GM23338 (cell line): ENCODE measurements at places on chromosomes 2 and 18. TPM values are rescaled to one million over a fixed set of nuclear protein-coding genes. Genes with fewer than 3 reads are reported as not detected.

The CCDC138 gene
- total RNA-seq, result 31.6 and 35.7 TPM in 2 replicates

The GRP gene
- total RNA-seq, result not detected in 2 replicates

The CCBE1 gene
- 2.1 and 3.5 TPM in 2 replicates for total RNA-seq

The IL36A gene
- not detected in 2 replicates for total RNA-seq

The MOCOS gene
- 6.5 and 7.2 TPM in 2 replicates for total RNA-seq

The KIF1A gene
- total RNA-seq, result 183 and 214 TPM in 2 replicates

The QPCT gene
- total RNA-seq, result 13.2 and 16.5 TPM in 2 replicates

The COL3A1 gene
- total RNA-seq, result 0.17 TPM in 1 of 2 replicates, not detected in the other

GRCh38 chr2:15677141-15677843 lies 85.6 kb downstream of the DDX1 start:
- no peak for DNase-seq
- no peaks in the 10 kb centered on the region for H3K27me3 ChIP-seq
- H3K36me3 ChIP-seq, result no peaks in the 10 kb centered on the region

GRCh38 chr18:77671456-77672167 lies 422.0 kb downstream of the GALR1 start:
- DNase-seq, result peak; percentile 36
- no peak overlapping the region for H3K4me3 ChIP-seq
- no peaks in the 10 kb centered on the region for H3K27me3 ChIP-seq

- H3K27me3 ChIP-seq, result no peaks in the 10 kb centered on the region
- no peak overlapping the region for H3K4me3 ChIP-seq
- no peaks in the 10 kb centered on the region for H3K36me3 ChIP-seq
- no peak overlapping the region for H3K27ac ChIP-seq
- H3K4me1 ChIP-seq, result peaks cover 4% of the 10 kb centered on the region; the same call in 1 of the 2 replicates
Observed at GRCh38 chr2:72204786-72205503, 57.3 kb upstream of the CYP26B1 start.

DNA sequence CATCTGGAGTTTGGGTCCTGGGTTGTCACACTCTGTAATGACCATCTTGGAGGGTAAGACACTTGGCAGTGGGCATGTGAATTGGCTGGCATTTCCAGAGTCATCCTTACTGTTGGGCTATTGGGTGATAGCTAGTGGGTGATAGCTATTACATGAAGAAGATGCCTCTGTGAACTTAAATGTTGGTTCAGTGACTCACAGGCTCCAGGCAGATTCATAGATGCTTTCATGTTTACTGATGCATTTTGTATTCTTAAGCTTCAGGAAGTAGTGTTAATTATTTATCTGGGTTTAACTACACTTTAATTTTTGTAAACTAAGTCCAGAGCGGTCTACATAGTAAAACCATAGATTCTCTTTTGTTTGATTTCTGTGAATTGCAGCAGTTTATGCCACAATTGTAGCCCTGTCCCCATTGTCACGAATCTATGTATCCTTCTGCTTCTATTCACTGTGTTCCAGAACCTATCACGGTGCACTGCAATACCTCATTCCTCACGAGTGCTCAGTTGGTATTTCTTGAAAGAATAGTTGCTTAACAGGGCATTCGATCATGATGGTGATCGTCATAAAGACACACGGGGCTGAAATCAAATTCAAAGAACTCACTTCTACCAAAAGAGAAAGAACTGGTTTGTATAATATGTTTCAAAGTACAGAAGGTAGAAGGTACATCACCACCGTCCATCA lies 79.7 kb downstream of the GBX2 start:
- no peak overlapping the region for H3K27ac ChIP-seq
- no peak for DNase-seq
- no peaks in the 10 kb centered on the region for H3K36me3 ChIP-seq
- peaks cover 61% of the 10 kb centered on the region for H3K4me1 ChIP-seq
- no peaks in the 10 kb centered on the region for H3K27me3 ChIP-seq

DNA sequence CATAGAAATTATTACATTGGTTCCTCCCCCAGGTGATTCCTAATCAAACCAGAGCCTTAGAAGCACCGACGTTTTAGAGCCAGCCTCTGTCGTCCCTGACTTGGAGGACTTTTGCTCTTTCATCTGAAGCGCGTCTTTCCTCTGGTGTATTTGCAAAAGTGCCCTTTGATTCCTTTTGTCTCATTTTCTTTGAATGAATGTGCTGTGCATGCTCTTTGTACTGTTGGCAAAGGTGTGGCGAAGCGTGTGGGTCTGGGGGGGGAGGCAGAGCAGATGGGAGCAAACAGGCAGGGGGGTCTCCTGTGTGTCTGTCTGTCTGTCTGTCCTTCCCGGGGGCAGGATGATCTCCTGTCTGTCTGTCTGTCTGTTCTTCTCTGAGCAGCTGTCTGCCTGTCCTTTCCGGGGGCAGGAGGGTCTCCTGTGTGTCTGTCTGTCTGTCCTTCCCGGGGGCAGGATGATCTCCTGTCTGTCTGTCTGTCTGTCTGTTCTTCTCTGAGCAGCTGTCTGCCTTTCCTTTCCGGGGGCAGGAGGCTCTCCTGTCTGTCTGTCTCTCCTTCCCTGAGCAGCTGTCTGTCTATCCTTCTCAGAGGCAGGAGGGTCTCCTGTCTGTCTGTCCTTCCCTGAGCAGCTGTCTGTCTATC lies 205.5 kb upstream of the MYT1L start:
- H3K4me1 ChIP-seq, result 0 out of 2 replicates have a peak, but pooled peaks cover 4% of the 10 kb centered on the region
- H3K36me3 ChIP-seq, result no peaks in the 10 kb centered on the region; the same call in 1 of the 2 replicates
- no peak for DNase-seq
- no peak overlapping the region for H3K4me3 ChIP-seq
- H3K27ac ChIP-seq, result no peak overlapping the region

DNA sequence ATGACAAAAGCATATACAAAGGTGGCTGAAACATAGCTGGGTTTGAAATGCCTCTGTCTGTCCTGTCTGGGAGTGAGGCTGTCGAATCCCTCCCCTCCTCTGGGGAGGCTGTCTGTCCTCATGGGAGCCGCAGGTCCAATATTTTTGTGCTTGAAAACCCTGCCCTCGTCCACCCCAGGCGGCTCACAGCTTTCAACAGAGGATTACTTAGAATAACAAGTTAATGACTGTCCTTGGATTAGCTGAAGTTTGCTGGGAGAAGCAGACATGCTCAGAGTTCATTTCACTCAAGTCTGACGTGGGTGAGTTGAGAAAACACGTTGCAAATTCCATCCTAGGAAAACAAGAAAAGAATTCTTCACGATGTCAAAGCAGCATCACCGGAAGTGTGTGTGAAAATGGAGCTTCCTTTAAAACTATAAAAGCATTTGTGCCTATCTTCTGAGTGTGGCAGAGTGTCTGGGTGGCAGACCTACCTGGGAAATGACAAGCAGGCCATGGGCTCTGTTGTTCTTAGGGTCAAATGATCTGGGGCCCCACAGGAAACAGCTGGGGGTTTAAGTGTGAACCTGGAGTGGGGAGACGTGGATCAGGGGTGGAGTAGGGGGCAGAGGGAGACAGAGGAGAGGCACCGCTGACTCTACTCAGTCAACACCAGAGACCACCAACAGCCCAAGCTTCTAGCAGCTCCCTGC lies 77.1 kb downstream of the DDX1 start:
- DNase-seq, result no peak
- H3K27ac ChIP-seq, result no peak overlapping the region
- no peaks in the 10 kb centered on the region for H3K4me1 ChIP-seq
- no peaks in the 10 kb centered on the region for H3K27me3 ChIP-seq

DNA sequence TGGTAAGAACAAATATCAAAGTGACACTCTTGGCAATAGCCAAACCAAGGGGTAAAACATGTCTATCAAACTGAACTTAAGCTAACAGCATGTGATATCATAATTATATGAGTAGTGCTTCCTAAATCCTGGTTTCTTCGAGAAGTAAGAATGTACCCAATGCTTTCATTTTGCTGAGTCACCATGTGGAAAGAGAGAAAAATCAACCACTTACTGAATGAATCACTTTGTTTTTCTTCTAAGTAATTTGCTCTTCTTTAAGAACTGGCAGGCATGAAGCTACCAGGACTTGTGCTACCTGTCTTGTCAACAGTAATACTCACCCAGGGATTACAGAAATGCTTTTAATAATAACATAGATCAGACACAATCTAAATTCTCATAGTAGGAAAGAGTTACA lies 19.0 kb upstream of the DUSP19 start:
- no peaks in the 10 kb centered on the region for H3K36me3 ChIP-seq
- H3K27ac ChIP-seq, result no peak overlapping the region
- H3K4me3 ChIP-seq, result no peak overlapping the region
- no peak for DNase-seq
- H3K4me1 ChIP-seq, result peaks cover 6% of the 10 kb centered on the region
- no peaks in the 10 kb centered on the region for H3K27me3 ChIP-seq

DNA sequence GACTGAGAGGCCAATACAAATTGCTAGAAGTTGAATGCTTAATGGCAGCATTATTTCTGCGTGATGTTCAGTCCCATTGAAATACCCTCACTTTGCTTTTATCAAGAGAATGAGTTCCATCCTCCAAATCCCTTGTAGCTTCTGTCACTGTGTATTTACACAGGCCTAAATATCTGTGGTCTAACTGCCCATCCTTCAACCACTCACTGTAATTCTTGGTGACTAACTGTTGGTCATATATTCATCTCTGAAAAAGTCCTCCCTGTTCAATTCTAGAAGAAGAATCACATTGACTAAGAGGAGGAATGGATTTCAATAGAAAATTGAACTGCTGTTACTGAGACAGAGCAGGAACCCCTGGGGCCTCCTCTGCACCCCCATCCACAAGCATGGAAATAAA lies 74.2 kb upstream of the L3MBTL4 start:
- H3K36me3 ChIP-seq, result no peaks in the 10 kb centered on the region
- peaks cover 29% of the 10 kb centered on the region for H3K4me1 ChIP-seq
- no peak overlapping the region for H3K4me3 ChIP-seq
- DNase-seq, result no peak

DNA sequence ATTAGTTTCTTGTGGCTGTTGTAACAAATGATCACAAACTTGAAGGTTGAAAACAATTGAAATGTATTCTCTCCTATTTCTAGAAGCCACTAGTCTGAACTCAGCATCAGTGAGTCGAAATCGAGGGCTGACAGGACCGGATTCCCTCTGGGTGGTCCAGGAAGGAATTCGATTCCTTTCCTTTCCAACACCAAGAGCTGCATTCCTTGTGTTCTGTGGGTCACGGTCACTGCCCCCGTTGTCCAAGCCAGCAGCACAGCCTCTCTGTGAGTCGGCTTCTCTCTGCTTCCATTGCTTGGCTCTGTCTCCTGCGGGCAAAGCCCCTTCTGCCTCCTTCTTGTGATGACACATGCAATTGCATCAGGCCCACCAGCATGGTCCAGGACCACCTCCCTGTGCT lies 67.3 kb downstream of the SMIM21 start:
- no peak overlapping the region for H3K4me3 ChIP-seq
- peaks cover 2% of the 10 kb centered on the region; the same call in 1 of the 2 replicates for H3K36me3 ChIP-seq
- H3K4me1 ChIP-seq, result no peaks in the 10 kb centered on the region
- DNase-seq, result no peak

DNA sequence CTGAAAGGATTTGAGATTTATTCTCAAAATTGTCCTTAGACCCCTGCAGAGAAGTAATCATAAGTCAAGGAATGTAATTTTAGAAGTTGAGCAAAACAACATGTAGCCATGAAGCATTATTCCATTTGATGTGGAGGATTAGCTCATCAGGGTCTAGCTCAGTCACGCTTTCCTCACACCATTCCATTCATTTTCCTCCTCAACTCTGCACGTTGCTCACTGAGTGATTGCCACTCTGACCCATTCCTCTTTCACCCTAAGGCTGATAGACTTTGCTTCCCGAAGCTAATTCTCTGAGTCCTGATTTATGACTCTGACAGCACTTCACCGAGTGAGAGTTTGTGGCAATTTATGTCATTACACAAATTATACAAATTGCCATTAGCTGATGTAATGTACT lies 820.6 kb upstream of the PIK3C3 start:
- no peaks in the 10 kb centered on the region for H3K36me3 ChIP-seq
- H3K27me3 ChIP-seq, result no peaks in the 10 kb centered on the region
- H3K4me3 ChIP-seq, result no peak overlapping the region
- H3K4me1 ChIP-seq, result no peaks in the 10 kb centered on the region
- H3K27ac ChIP-seq, result no peak overlapping the region

GRCh38 chr2:241777686-241778627 lies 1.3 kb downstream of the GAL3ST2 start:
- no peaks in the 10 kb centered on the region for H3K27me3 ChIP-seq

DNA sequence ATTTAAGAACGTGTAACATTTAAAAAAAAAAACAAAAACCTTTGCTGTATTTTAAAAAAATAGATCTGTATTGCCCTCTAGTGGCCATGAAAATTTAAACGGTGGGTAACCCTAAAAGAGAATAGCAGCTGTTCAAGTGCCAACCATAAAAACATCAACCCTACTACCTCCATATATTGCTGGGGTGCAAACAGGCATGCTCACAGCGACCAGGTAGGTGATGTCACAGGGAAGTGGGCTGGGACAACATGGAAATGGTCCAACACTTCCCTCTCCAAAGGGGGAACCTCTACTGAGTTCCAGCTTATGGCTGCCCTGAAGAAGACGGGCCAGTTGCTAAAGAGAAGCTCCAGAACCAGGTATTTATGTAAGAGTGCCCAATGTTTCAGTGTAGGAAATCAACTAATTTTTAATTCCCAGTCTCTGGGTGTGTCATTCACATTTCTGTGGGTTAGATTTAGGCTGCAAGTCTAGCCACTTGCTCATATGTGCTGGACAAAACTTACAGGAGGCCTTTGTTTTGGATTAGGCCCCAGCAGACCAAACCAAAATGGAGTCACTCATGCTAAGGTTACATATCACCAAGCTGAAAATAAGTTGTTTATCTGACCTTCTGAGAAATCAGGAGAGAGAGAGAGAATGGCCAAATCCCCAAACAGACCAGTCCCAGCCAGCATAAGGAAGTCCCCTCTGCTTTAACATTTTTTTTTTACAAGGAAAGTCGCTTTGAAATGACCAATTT lies 54.5 kb downstream of the SKA1 start:
- H3K27me3 ChIP-seq, result no peaks in the 10 kb centered on the region
- H3K36me3 ChIP-seq, result no peaks in the 10 kb centered on the region; the same call in 1 of the 2 replicates
- no peak overlapping the region for H3K4me3 ChIP-seq

GRCh38 chr2:68379184-68379708 lies 14.2 kb downstream of the PLEK start:
- no peaks in the 10 kb centered on the region for H3K36me3 ChIP-seq
- no peak overlapping the region for H3K27ac ChIP-seq
- no peaks in the 10 kb centered on the region for H3K27me3 ChIP-seq
- DNase-seq, result no peak
- H3K4me1 ChIP-seq, result no peaks in the 10 kb centered on the region

GRCh38 chr2:207855591-207855990 lies 85.9 kb upstream of the FZD5 start:
- H3K4me1 ChIP-seq, result peaks cover 5% of the 10 kb centered on the region; the same call in 1 of the 2 replicates
- H3K27ac ChIP-seq, result no peak overlapping the region
- DNase-seq, result no peak
- no peaks in the 10 kb centered on the region for H3K36me3 ChIP-seq
- H3K27me3 ChIP-seq, result no peaks in the 10 kb centered on the region

DNA sequence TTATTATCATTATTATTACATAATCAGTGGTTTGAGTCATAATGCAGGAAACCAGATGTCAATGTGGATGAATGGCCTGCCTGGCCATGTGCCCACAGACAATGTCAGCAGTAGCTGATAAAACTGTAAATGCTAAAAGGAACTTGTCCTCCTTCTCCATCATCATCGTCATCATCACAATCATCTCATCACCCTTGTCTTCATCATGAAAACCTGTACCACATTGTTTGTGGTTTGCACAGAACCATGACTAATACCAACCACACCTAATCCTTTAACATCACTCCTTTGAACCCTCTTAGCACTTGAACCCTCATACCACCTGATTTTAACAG lies 96.0 kb downstream of the HNMT start:
- DNase-seq, result no peak
- H3K27ac ChIP-seq, result no peak overlapping the region
- no peak overlapping the region for H3K4me3 ChIP-seq
- no peaks in the 10 kb centered on the region for H3K4me1 ChIP-seq
- no peaks in the 10 kb centered on the region for H3K27me3 ChIP-seq
- H3K36me3 ChIP-seq, result no peaks in the 10 kb centered on the region

- H3K4me3 ChIP-seq, result peak overlapping the region; percentile 93
- no peaks in the 10 kb centered on the region for H3K36me3 ChIP-seq
- H3K4me1 ChIP-seq, result peaks cover 12% of the 10 kb centered on the region; the same call in 1 of the 2 replicates
- H3K27me3 ChIP-seq, result no peaks in the 10 kb centered on the region
- no peak overlapping the region for H3K27ac ChIP-seq
- peak; percentile 43 for DNase-seq
Observed at GRCh38 chr2:86623043-86623493, 597 bp downstream of the RNF103 start.
